ENCODE measurements at places on chromosomes 13 and 19. TPM values are rescaled to one million over a fixed set of nuclear protein-coding genes. Genes with fewer than 3 reads are reported as not detected.

Gene TNFSF9
- 3.4 TPM for total RNA-seq

DNA sequence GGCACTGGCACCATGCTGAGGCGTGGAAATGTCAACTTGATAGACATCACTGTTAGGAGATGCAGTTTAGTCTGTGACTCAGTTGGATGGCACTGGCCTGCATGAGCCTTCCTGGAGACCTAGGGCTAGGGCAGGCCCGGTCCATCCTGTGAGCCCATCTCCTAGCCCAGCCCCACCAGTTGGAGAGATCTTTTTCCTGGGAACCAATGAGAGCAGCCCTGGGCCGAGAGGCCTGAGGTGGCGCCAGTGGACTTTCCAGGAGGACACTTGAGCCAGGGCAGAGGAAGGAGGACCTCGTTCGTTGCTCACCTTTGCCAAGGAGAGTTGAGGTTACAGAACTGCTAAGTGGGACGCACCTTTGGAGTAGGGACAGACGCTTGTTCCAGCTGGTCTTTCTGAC is 100.5 kb upstream of the TEX29 start:
- DNase-seq, result no peak

GRCh38 chr19:14575428-14575980 is 3.6 kb upstream of the NDUFB7 start:
- DNase-seq, result no peak

- no peak for DNase-seq
Measured at GRCh38 chr19:17553256-17553655, 2.2 kb upstream of the COLGALT1 start.

- DNase-seq, result no peak
Measured at GRCh38 chr19:45739498-45740439, 6.5 kb downstream of the MEIOSIN start.

DNA sequence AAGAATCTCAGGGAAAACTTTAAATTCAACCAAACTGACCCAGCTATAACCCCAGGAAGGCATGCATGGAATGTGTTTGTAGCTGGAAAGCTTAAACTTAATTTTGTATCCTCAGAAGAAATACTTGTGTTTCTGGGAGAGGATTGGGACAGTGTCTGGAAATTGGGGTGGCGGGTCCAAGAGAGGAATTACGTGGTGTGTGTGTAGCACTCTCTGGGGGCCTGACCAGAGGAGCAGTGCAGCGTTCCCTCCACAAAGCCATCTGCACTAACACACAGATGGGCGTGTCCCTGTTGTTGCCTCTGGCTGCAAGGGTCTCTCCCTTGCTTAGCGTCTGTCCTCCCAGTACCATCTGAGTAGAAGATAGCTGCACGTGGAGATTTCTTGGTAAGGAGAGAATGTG is 6.4 kb downstream of the GARRE1 start:
- no peak for DNase-seq
